ENCODE measurements at places on chromosomes 7 and 10.

DNA sequence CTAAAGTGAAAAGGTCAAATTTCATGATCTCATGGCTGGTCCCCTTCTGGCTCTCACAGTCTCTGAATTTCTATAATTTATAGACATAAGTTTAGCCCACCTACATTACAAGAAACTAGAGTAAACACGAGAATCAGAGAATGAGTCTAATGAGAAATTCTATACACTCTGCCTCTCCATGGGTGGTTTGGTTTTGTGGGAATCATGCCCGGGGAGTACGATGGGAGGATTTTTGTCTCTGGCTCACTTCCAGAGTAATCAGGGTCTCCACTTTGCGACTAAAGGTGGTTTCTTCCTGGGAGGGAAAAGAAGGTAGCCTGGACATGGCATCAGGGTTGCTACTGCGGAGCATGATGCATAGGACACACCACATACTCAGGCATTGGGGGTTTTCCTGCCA is 69.7 kb downstream of the MRC1 start:
- no peak for DNase-seq

DNA sequence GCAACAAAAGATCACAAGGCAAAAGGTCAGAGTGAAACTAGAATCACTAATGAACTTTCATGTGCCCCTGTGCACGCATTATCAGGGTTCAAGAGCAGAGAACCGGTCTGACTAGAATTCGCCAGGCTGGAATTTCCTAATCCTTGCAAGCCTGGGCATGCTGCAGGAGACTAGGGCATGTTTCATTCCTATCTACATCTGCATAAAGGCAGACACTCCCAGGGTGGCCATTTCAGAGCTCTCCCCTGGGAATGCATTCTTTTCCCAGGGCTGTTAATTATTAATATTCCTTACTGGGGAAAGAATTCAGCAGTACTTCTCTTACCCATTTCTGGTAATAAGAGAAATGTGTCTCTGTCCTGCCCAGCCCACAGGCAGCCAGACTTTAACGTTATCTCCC is 90.5 kb downstream of the CDC14C start:
- no peak for DNase-seq

DNA sequence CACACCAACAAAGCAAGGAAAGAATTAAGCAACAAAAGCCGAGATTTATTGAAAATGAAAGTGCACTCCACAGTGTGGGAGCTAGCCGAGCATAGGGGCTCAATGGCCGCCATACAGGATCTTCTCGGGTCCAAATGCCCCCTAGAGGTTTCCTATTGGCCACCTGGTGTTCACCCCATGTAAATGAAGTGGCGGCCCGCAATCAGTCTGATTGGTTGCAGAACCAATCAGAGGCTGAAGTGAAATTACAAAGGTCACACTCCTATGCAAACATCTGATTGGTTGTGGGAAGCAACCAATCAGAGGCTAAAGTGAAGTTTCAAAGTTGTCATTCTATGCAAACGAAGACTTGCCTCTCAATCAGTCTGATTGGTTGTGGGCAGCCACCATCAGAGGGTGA is 61.8 kb upstream of the SLC35B4 start:
- DNase-seq, result no peak

- DNase-seq, result no peak
These were observed 3.0 kb downstream of the PTPRE start for GRCh38 chr10:127909716-127910463.
